ENCODE measurements at places on chromosomes 11 and 22. TPM values are rescaled to one million over a fixed set of nuclear protein-coding genes. Genes with fewer than 3 reads are reported as not detected.

DNA sequence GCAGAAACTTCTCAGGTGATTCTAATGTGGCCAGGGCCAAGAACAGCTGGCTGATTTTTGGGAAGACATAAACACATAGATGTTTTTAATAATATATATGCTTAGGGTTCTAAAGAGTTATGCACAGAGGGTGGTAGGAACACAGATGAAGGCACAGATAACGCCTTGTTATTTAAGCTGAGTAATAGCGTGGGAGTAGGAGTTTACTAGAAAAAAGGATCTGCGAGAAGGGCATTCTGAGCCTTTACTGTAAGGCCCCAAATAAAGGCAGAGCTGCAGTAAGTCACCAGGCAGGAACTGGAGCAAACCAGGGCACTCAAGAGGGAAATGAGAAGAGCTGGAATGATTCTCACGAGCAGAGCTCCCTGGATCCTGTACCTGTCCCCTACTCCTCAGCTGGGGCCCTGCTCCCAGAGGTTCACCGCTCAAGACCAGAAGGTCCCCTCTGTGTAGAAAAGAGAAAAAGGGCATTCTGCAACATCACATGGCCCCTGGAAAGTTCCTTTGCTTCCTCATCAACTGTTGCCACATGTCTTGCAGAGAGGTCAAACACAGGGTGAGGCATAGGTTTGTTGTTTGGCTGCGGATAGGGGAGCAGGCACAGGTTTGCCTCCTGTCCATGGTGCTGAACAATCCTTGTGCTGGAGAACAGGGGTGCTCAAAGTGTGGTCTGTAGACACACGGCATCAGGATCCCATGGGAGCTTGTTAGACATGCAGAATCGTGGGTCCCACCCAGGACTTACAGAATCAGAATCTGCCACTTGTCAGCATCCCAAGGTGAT lies 125.7 kb downstream of the TENM4 start:
- DNase-seq: no peak

DNA sequence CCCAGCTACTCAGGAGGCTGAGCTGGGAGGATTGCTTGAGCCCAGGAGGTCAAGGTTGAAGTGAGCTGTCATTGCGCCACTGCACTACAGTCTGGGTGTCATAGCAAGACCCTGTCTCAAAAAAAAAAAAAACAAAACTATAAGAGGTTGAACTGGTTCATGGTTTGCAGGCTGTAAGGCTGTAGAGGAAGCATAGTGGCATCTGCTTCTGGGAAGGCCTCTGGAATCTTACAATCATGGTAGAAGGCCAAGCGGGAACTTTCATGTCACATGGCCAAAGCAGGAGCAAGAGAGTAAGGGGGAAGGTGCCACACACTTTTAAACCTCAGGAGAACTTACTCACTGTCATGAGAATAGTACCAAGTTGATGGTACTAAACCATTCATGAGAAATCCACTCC lies 109.6 kb downstream of the SWAP70 start:
- no peak for DNase-seq

DNA sequence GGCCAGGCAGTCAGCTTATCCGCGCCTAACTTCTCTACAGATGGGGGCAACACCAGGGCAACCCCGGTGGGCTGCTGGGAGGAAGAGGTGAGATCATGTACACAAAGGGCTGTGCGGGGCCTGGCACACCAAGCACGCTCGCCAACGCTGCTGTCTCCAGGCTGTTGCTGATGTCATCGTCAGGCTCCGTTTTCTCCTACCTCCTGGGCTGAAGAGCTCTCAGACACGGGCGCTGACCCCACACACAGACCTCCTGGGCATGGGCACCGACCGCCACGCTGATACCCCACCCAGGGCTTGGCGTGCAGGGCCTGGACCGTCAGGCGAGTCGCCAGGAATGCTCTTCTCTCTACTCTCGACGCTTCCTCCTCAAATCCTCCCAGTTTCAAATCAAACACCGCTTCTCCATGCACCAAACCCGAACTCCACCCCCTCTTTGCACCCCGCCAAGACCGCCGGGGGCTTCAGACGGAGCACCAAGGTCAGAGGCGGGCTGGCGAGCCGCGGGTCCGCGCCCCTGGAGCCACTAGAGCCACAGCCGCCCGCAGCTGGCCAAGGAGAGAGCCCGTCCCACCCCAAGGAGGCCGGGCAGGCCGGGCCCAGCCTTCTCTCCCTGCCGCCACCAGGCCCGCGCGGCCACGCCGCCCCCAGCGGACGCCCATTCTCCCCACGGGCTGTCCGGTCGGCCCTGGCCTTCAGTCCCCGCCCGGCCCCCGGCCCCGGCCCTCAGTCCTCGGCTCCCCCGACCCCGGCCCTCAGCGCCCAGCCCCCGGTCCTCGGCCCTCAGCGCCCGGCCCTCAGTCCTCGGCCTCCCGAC lies 772 bp downstream of the SBF1 start:
- peak; percentile 47 for DNase-seq

DNA sequence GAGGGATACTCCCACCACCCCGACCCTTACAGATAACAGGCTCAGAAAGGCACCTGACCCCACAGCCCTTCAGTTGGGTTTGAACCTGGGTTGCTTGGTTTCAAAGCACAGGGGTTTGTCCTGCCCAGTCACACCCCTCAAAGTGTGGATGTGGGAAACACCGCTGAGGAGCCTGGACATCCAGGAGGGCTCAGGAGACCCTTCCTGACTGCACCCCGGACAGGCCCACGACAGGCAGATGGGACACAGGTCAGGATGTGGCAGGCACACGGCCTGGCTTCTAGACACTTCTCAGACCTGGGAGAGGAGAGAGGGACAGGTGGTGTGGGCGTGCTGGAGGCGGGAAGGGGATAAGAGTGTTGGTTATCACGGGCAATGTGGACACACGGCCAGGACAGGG lies 932.3 kb downstream of the BRD1 start:
- DNase-seq: no peak

DNA sequence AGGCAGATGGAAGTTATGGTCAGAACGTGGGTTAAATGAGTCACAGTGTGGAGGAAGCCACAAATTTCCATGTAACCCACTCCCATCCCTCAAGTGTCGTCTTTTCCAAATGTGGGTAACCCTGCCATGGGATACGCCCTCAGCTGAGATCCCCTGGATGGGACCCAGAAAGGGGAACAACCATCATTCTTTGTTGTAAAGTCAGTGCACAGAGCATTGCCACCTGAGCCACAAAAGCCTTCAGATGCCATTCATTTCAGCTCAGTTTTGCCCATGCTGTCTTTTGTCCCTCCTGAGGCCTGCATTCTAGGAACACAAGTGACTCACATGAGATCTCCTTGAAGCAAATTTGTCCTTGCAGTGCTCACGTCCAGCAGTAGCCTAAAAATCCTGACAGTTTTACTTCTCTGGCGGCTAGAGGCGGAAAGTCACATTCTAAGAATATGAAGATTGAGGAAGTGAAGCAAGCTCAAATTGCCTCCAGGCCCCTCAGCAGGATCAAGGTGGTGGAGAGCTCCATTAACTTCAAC lies 30.6 kb downstream of the MMP13 start:
- no peak for DNase-seq

DNA sequence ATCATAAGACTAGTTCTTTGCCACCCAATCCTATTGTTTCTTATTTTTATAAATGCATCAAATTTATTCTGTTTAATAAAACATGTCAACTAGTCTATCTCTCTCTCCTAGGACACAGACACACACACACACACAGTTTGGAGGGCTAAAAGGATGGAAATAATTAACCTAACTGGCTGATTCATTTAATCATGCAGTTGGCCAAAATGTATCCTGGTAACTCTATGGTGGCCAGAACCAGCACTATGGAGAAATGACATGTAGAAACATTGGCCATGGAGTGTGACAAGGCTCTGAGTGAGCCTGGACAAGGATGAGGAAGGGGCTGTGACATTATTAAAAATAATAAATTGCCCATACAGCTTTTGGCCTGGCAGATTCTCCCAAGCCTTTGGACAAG lies 64.1 kb downstream of the CLPB start:
- DNase-seq: no peak

- DNase-seq: no peak
Observed at GRCh38 chr11:1852877-1853276, at the start of gene LSP1. Gene LSP1 (plus strand): TSS chr11:1853084. CDS start chr11:1853145, 61 bp downstream.

GRCh38 chr11:98771791-98772190 lies 249.0 kb upstream of the CNTN5 start:
- no peak for DNase-seq

- DNase-seq: no peak
Observed at GRCh38 chr22:28514321-28514821, 165.3 kb downstream of the TTC28 start.

The ANO5 gene
- total RNA-seq: 1.3 TPM

The FOLR3 gene
- total RNA-seq: not detected

All from endothelial cell of umbilical vein (primary cell).